Stimulated activated CD8-positive, alpha-beta memory T cell treated with anti-CD3 and anti-CD28 coated beads, Interleukin-7, amount 100 ng/mL, for 1 hour (primary cell): ENCODE measurements at places on chromosomes 1 and 21.

GRCh38 chr1:200048244-200048643 lies 20.7 kb downstream of the NR5A2 start:
- DNase-seq: no peak

GRCh38 chr1:119482517-119483425 lies 24.2 kb upstream of the HSD3B1 start:
- DNase-seq: no peak

- no peak for DNase-seq
Observed at GRCh38 chr1:216935901-216936300, 212.7 kb upstream of the ESRRG start.

- no peak for DNase-seq
Observed at GRCh38 chr1:2431518-2431917, 19.2 kb upstream of the PEX10 start.

DNA sequence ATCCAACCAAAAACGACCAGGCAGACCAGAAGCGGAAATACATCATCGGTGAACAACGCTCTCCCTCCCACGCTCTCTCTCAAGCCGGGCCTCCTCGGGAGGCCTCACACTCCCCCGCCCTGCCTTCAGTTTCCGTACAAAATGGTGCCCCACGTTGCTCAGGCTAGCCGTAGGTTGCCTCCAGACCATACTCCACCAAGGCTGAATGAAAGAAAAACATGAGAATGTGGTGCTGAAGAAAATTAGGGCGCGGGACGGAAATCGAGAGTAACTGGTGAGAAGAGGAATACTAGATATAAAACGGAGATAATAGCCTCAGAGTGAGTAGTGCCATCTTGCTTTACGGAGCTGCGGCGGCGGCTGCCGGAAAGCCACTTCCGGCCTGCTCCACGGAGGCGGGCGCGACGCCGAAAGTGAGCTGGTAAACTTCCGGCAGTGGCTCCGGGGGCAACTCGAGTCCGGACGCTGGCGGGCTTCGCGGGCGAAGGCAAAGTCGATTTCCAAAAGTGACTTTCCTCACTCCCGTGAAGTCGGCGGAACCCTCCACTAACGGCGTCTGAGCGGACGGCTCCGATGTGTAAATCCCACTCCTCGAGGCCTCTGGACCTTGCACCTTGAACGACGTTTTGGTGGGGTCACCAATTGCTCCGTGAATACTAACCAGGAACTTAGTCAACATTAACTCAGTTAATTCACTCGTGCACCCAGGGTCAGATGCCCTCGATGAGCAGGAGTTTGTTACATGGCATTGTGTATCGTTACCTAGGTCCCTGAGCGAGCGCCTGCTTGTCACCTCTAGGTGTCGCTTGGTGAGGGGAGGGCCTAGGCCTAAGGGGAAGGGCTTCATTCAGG lies at the start of gene SH3BP5L:
TSS of gene SH3BP5L (minus strand) at position 7 of the 852 bp plus-strand sequence. CDS start 980 bp downstream, outside the sequence.
- DNase-seq: peak; percentile 73

- DNase-seq: no peak
Observed at GRCh38 chr1:115373305-115373704, 35.3 kb upstream of the NGF start.

DNA sequence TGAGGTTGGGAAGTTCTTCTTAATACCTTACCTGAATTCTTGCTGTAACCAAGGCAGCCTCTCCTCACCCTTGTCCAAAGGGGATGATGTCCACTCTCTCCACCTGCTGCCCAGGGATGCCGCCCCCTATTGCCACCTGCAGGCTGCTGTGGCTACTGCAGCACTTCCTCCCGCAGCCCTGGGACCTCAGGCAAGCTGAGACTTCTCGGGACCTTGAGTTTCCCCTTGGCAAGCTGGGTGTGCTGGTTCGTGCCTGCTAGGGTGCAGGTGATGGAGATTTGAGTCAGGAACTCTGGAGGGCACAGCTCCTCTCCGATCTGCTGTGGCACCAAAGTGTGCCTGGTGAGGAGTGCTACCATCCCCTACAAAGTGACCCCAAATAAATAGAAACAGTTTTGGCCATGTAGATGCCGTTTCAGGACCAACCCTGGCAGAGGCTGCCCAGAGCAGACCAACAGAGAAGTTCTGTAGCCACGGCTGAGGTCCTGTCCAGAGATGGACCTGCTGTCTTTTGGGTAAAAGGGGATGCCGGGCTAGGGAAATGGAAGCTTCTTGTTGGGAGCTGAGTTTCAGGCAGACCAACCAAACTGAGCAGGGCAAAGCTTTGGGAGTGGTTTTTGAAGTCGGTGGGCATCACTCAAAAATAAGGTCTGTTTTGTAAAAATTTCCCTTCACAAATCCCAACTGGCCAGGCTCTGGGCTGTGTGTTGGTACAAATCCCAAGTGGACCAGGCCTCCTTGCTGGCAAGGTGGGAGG lies 31.7 kb downstream of the RUNX3 start:
- no peak for DNase-seq

DNA sequence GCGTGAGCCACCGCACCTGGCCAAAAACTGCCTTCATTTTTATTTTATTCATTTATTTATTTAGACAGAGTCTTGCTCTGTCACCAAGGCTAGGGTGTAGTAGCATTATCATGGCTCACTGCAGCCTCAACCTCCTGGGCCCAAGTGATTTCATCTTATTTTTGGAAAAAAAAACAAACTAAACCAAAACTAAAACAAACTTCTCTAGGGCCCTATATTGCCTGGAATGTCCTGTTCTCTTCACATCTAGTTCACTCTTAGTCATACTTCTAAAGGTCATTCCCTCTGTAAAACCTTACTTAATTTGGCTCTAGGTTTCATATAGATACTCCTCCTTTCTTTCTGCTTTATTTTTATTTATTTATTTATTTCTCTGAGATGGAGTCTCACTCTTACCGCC lies 15.6 kb downstream of the RPS27 start:
- no peak for DNase-seq

GRCh38 chr1:230791986-230792564 lies 44.9 kb downstream of the CAPN9 start:
- no peak for DNase-seq

GRCh38 chr1:13949546-13949945 lies 249.6 kb downstream of the PRDM2 start:
- DNase-seq: no peak

DNA sequence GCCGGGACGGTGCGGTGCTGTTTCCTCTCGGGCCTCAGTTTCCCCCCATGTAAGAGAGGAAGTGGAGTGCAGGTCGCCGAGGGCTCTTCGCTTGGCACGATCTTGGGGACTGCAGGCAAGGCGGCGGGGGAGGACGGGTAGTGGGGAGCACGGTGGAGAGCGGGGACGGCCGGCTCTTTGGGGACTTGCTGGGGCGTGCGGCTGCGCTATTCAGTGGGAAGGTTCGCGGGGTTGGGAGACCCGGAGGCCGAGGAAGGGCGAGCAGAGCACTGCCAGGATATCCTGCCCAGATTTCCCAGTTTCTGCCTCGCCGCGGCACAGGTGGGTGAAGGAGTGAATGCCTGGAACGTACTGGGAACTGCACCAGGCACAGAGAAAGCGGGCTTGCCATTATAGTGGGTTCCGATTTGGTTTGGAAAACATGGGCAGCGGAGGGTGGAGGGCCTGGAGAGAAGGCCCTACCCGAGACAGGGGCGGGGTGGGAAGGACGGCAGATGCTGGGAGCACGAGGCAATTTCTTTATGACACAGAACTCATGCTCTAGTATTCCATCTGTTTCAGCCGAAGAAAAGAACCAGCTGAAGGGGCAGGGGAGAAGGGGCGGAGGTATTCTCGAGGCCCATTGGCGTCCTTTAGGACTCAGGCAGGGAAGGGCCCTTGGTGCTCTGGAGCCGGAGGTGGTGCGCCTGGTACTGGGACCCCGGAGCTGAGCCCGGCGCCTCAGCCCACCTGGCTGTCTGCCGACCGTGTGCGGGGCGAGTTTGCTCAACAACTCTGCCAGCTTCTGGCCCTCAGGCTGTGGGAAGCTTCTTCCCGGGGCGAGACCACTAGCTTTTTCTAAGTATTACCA lies 960 bp downstream of the PCSK9 start:
- DNase-seq: no peak

DNA sequence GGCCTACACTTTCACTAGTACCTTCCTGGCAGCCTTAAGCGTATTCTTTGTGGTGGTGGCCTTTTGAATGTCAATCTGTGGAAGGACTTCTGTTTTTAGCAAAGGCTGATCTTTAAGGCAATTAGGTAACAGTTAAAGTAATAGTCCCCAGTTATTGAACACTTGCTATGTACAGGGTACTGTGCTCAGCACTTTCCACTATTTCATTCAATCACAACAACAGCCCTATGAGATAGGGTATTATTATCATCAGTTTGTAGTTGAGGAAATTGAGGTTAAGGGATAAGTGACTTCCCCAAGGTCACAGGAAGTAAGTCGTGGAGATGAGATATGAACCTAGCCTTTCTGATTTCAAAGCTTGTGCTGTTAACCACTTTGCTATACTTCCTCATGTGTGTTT lies 185.7 kb downstream of the ST6GALNAC3 start:
- DNase-seq: no peak

GRCh38 chr1:203321273-203322052 lies 16.1 kb downstream of the BTG2 start:
- DNase-seq: no peak

DNA sequence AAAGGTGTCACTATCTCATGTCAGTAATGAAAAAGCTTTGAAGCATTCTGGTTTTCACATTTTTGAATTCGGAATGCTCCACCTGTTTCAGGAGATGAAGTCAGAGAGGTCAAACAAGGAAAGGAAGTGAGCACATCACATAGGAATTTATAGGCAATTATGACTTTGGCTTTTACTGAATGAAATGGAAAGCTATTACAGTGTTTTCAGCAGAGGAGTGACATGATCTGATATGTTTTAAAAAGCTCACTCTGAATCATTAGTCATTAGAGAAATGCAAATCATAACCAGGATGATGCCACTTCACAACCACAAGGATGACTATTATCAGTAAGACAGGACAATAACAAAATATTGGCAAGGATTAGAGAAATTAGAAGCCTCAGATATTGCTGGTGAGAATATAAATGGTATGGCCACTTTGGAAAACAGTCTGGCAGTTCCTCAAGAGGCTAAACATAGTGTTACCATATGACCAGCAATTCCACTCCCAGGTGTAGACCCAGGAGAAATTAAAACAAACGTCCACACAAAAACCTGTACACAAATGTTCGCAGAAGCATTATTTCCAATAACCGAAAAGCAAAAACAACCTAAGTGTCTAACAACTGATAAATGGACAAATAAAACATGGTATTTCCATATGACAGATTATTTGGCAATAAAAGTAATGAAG lies 7.5 kb downstream of the TAF1A start:
- no peak for DNase-seq
